ENCODE measurements at places on chromosomes 1 and 21.

GRCh38 chr1:161265305-161265704, 6.8 kb downstream of the PCP4L1 start:
- DNase-seq, result no peak

- DNase-seq, result no peak
Measured at GRCh38 chr1:63955370-63956145, 181.7 kb downstream of the ROR1 start.

GRCh38 chr1:106910798-106911197, 145.7 kb upstream of the PRMT6 start:
- no peak for DNase-seq

DNA sequence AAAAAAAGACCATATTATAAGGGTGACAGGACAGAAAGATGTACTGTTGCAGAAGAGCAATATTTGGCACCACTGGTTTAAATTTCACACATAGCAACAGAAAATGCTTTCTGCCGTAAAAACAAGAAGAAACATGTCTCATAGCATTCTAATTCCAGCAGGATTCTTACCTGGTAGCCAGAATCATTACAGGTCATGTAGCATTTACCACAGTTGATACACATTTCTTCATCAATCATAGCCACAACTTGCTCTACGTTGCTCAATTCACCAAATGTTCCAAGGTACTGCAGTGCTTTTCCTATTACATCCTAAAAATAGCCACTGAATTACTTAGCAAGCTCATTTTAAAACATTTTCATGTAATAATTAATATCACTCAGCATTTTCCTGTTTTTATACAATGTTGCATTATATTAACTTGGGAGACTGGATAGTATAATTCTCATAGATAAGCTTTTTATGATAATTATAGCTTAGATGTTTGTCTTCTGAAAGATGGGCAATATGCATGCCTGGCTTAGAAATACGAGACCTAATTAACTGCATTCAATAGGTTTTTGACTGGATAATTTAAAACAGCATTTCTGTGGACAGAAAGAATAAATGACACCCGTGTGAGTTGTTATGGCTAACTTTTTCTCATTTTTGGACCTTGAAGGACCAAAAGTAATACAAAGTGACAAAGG, 360.7 kb downstream of the PTBP2 start:
- no peak for DNase-seq

DNA sequence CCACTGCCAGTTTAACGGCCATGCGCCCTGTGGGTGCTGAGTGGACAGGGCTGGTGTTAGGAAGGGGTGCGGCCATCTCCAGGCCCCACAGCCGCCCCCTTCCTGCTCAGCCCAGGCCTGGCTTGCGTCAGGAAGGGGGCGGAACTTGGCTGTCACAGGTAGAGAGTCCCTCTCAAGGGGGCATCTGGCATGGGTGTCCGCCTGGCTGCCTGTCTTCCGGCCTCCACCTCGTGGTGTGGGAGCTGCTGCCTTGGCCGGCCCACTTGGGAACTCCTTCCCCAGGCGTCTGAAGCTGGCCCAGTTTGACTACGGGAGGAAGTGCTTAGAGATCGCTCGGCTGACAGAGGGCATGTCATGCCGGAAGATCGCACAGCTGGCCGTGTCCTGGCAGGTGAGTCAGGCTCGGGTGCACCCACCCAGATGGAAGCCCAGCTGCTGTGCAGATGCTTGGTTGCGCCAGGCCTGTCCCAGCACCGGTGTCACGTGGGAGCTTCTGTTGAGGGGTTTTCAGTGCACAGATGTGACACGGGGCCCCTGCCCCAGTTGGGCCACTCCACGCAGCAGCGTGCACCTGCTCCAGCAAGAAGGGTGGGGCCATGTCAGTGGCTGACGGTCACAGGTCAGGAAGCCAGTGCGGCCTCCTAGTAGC, 9.1 kb upstream of the ATAD3B start:
- no peak for DNase-seq

- no peak for DNase-seq
Measured at GRCh38 chr1:108082001-108082400, 117.0 kb upstream of the VAV3 start.

DNA sequence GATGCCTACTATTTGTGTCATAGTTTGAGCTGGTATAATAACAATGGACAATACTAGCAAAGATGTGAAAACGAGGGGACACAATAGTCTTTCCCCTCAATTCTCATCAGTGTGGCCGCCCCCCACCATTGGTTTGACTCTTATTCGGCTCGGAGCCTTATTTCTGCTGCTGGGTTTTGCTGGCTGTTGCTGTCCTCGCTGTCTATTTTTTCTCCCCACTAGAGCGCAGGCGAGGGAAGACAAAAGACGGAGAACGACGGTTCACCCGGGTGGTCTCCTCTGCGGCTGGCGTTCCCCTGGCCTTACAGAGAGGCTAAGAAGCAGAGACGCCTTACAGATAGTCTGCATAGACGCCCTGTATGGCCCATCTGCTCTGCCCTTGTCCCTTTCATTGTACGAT, 19.4 kb downstream of the CLIC6 start:
- no peak for DNase-seq

DNA sequence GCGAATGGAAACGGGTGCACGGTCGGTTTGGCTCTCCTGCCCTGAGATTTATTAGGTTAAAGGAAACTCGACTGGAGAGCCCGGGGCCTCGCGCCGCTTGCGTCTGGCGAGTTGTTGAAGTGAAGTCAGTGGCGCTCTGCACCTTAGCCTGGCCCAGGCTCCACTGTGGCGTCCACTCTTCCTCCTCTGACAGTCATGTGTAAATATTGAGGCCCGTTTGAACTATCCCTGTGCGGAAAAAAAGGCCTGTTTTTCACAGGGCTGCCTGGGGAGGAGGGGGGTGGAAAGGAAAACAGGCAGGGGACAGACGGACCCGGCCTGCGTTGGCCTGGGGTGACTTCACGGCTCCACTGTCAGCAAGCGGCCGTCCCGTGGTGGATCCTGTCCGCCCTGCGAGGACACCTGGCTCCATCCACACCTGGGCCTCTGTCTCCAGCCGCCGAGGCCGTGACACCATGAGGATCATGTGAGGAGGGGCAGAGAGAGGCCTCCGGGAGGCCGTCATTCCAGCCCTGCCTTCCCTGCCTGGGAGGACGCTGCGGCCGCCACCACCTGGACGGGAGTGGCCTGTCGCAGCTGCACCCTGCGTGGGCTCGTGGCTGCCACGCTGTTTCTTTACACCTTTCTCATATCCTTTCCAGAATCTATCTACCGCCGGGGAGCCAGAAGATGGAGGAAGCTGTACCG, 59.8 kb downstream of the FAAP20 start:
- DNase-seq, result no peak

DNA sequence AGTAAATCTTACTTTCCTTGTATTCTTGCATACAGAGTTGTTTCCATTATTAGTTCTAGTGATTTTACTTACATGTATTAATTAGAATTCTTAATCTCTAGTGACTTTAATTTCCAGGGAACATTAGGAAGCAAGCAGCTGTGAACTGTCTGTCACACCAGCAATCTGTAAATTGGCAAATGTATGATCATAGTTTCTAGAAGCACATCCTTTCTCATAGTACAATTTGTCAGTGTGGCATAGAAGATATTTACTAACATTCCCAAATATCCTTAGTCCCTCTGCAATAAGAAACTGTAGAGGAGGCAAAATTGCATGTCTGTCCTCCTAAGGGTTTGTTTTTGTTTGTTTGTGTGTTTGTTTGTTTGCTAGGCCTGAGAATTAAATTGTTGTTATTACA, 17.0 kb upstream of the FMO1 start:
- no peak for DNase-seq

DNA sequence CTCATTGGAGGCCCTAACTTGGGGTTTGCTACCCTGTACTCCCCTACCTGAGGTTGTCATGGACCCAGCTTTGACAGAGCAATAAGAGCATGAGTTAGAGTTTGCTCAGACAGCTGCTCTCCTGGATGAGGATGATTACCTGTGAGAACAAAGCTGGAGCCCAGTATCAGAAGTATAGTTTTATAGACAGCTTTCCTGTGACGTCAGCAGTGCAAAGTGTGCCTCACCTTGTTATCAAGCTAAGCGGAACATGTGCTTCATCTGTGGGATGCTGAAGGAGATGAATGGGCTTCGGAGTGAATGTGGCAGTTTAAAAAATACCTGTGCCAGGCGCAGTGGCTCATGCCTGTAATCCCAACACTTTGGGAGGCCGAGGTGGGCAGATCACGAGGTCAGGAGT, 5.4 kb upstream of the WDR47 start:
- no peak for DNase-seq

DNA sequence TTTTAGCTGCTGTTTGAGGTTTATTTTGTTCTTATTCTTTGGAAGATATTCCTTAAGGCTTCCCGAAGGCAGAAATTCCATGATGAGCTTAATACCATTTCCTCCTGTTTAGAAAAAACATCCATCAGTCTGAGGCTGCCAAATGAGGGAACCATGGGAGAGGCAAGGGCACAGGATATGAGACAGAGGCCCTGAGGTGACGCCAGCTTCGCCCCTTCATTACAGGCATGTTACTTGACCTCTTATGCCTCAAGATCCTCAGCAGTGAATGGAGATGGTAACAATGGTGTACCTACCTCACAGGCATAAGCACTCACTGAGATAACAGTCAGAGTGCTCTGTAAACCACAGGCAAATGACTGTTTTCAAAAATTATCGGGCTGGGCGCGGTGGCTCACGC, 93.6 kb downstream of the RAVER2 start:
- no peak for DNase-seq

Measured in GDM1 (cell line).